ENCODE measurements at places on chromosomes 3 and 15.

- ATAC-seq = no peak
Observed at GRCh38 chr15:79635149-79635771, 203.1 kb downstream of the MINAR1 start.

DNA sequence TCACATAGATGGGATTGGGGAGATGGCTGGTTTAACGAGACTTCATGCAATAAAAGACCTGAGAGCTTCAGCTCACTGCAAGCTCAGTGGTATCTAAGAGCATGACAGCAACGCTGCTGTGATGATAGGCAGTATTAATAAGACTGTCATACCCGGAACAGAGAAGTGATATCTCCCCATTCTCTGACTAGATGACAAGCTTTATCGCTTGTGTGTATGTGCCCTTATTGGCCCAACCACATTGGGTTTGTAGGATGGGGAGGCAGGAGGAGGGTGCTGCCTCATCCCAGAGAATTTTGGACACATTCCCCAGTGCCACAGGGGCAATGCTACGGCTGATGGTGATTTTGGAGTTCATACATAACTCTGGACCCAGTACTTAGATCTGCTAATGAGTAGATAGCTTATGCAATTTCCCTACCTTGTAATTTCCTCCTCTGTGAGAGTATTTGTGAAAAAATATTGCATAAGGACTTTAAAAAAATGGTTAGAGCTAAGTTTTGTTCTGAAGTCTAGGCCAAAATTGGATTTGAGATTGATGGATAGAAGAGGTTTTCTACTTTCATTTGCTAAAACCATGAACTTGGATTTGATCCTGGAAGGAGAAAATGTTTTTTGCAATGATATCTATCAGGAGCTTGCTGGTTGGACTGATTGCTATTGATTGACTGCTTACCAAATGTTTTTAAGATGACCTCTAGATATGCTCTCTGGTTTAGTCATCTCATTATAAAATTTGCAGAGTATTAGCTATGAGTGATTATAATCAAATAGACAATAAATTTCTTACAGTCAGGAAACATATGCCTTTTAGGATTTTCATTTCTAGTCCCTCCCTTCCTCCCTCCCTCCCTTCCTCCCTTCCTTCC lies 14.0 kb upstream of the TMEM212 start:
- ATAC-seq = peak; percentile 6

DNA sequence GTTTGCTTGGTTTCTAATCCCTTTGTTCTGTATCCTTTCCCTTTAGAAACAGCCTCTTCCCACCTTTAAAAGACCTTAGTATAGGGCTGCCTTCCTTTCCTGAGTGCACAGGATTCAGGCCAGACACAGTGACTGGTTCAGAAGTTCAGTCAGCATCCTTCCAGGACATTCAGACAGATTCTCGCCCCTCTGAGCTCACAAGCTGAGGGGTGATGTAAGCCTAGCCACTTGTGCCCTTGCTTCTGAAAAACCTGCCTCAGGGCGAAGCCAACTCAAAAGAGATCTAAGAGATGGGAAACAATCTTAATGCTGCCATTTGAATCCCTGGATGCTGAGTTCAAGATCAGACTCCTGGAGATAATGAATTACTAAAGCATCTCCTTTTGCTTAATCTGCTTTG lies 6.7 kb upstream of the NSMCE3 start:
- no peak for ATAC-seq

- ATAC-seq = no peak
Observed at GRCh38 chr15:39442898-39443297, 138.0 kb upstream of the THBS1 start.

DNA sequence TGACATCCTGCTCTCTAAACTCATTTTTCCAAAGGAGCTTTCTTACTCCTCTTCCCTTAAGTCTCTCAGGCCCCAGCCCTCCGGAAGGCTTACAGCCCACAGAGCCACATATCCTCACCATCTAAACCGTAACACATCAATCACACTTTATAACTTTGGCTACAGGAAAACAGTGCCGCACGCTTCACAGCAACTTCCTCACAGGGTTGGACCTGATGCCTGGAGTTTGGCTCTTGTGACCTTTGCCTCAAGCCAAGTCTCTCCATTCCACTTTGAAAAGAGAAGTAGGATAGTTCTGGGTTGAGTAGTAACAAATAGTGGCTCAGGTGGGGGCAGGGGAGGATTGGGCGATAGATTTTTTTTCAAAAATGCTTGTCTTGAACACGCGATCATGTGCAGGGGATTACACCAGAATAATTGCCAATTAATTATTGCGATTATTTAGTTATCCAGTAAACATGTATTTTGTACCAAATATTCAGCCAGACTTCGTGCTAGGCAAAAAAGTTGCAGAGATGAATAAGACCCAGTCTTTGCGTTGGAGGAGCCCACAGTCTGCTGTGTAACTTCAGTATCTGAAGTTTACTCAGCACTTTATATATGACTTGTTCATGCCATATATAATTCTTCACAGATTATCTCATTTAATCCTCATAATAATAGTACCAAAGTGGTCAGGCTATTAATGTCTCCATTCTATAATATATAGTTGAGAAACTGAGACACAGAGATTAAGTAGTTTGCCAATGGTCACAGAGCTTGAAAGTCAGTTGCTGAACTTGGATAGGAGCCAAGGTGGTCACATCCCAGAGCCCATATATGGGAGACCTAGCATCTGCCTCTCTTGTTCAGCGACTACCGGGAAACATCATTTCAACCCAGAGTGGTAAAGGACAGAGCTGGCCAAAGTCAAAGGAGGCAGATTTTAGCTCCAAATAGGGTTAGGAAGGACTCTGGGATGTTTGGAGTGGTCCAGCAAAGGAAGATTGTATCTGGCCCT lies 2.4 kb upstream of the ETV5 start:
- ATAC-seq = no peak

DNA sequence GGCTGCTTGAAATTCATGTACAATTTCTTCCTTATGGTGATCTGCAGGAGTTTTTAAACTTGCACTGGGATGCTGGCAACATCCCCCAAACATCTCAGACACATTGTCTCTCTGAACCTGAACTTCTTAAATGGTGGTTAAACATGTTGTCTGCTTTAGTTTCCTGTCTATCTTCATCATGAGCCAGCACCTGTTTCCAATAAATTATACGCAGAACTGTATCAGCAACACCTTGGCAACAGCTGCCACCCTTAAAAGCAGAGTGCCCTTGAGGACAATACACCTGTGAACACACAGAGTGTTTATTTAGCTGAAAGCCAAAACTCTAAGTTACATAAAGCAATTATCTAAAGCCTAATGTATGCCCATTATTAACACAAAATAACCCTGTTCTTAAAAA lies 242.9 kb downstream of the WNT5A start:
- peak; percentile 30 for ATAC-seq

GRCh38 chr3:156323466-156323865 lies 203.1 kb downstream of the KCNAB1 start:
- ATAC-seq = no peak

DNA sequence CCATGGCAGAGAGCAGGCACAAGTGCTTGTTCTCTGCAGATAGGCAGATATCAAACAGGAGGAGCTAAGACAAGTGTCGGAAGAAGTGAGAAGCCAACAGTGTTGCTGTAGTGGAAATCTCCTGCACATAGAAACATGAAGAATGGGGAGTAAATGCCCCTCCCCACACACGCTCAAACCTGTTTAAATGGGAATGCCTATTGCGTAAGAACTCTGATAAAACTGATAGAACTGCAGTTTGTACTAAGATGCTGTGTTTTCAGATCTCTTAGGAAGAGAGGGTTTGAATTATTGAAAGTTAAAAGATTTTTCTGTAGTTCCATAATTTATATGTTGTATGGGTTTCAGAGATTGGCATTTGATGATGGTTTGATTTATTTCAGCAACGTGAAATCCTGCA lies 19.6 kb downstream of the EIF2AK4 start:
- ATAC-seq = no peak

GRCh38 chr3:411226-411625 lies 214.7 kb downstream of the CHL1 start:
- ATAC-seq = no peak

- ATAC-seq = no peak
Observed at GRCh38 chr3:134404366-134404885, 30.2 kb upstream of the AMOTL2 start.

GRCh38 chr3:151477591-151478334 lies 16.9 kb upstream of the IGSF10 start:
- peak; percentile 20 for ATAC-seq

GRCh38 chr3:118495206-118495605 lies 539.4 kb downstream of the IGSF11 start:
- ATAC-seq = no peak

- ATAC-seq = no peak
Observed at GRCh38 chr3:24657870-24658510, 163.3 kb upstream of the THRB start.

GRCh38 chr3:8486936-8487335 lies 14.7 kb upstream of the LMCD1 start:
- no peak for ATAC-seq

DNA sequence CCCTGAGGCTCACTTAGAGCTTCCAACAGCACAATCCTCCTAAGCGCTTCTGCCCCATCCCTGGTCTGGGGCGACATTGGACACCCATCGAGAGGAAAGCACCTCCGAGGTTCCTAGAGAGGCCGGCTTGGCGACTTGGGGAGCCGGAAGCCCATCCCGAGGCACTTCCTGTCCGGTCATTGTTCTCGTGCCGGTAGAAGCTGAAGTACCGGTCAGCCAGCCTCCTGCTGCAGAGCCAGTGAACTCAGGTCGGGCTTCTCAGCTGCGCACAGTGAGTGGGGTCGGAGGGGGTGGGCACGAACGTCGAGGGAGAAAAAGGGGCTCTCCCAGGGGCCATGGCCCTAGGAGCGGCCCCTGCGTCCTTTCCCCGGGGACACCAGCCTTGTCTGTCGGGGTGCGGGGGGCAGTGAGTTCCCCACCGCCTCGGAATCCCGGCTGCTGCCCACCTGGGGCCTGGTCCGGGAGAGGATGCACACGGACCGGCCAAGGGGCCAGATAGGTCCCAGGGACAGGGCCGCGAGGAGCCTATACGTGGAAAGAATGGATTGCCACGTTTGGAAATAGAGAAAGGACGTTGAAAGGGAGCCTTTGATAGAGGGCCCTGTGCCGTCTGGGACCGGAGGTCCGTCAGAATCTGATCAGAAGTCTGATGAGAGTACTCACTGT lies at the start of gene ZNF35:
Gene ZNF35, plus strand, starts transcription at position 169 of the 666 bp plus-strand sequence. CDS start 2,336 bp downstream, outside the sequence.
- ATAC-seq = peak; percentile 98

DNA sequence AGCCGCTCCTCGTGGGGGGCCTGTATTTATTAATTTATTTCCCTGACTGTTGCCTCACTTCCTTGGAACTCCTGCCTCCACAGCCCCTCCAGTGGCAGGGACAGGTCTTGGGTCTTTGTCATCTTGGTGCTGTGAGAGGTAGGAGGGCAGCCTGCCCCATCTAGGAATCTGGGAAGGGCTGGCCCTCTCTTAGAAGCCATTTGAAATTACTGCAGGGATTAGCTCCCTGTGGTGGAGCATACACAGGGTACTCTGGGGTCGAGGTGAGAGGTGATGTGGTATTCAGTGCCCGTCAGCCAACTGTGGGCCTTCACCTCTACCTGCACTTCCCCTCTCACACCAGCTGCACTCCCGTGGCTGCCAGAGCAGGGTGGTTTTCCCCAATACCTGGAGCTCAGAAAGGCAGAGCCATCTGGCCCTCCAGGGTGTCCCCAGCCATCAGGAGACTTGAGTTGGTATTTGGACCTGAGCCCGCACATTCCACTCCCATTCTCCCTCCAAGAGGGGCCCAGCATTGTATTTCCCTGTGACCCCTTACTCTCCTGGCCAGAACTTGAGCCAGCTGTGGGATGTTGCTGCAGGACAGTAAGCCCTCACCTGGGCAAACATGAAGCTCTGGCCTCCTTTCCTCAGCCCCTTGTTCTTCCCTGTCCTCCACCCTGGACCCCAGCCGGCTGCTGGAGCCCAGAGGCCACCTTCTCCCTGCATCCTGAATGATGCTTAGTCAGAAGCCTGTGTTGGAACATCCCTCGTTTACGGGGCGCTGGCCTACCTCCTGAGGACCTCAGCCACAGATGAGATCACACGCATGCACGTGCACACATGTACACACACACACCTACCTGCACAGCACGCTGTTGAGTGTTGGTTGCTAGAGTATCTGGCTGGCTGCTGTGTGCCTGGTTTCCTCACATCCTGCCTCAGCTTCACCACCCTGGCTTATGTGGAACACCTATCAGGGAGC lies 2.0 kb upstream of the JMJD7 start:
- ATAC-seq = no peak

DNA sequence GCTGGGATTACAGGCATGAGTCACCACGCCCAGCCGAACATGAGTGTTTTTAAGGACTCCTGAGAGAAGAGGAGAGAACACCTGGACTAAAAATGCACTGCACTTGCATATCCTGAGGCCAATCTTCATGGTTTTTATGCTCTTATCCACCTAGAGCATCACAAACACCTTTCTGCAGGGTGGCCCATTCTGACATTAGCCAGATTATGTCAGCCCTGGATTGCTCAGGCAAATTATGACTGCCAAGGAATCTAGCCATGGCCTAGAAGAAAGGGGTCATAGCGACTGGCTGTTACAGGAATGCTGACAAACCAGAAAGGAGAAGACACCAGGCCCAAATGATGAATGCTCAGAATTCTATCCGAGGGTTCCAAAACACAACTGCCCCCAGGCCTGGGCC lies 40.9 kb upstream of the HERC1 start:
- no peak for ATAC-seq

GRCh38 chr3:59518283-59519055 lies 468.6 kb upstream of the CFAP20DC start:
- ATAC-seq = no peak

DNA sequence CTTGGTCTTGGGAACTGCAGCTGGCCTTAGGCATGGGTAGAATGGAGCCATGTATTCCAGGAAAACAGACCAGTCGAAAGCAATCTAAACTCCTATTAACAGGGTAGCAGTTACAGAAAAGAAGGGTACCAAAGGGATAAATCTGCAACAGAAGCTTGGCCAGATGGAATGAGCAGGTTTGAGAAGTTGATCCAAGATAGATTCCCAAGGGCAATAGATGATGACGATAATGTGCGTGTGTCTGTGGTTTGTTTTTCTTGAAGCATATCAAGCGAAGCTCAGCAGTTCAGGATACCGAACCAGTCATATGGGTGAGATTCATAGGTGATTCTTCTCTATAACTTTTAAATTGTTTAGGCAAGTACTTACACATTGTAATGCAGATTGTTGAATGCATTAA lies 203.8 kb upstream of the SEMA6D start:
- no peak for ATAC-seq

DNA sequence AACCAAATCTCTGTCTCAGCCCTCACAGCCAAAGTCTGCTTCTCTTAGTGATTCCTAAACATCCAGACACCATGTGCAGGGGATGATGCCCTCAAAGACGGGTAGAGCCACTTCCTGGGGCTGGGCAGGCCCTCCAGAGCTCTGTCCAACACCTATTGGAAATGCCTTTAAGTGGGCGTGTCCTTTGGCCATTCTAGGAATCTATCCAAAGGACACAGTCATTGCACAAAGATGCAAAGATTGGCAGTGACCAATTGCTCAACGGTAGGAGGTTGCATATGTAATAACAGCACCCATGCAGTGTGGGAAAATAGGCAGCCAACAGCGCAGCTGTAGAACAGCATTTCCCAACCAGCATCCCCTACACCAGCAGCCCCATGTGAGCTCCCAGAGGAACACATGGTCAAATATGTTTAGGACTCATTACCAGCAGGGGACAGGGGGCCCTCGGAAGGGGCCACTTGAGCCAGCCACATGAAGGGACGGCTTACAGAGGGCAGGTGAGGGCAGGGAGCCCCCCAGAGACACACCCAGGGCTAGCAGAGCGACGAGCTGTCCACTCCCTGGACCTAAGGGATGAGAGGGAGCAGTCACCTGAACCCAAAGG lies 142.8 kb upstream of the IQSEC1 start:
- ATAC-seq = peak; percentile 72
